ENCODE measurements at places on chromosomes 7 and 10.

DNA sequence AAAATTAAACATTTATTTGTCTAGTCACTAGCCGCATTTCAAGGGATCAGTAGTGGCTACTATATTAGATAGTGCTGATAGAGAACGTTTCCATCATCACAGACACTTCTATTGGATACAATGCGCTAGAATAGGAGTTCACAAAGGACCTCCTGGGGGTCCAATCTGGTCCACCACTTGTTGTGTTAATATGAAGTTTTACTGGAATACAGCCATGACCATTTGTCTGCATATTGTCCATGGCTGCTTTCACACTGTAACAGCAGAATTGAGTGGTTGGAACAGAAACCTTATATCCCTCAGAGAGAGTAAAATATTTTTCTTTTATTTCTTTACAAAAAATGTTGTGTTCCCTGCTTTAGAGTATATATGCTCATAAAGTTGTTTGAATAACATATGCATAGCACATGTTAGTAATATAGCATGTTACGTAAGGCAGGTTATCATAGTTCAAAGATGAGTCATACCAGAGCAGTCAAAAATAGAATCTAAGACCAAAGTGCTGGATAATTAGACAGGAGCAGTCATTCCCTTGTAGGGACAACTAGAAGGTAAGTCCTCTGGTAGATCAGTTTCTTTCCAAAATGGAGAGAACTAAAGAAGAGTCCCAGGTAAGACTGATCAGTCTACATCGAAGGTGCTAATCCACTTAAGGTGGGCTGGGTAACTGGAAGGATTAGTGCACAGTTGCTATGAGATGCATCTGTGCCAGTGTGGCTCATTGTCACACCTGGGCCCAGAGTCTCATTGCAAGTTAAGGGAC lies 14.9 kb downstream of the BZW2 start:
- no peak for DNase-seq

DNA sequence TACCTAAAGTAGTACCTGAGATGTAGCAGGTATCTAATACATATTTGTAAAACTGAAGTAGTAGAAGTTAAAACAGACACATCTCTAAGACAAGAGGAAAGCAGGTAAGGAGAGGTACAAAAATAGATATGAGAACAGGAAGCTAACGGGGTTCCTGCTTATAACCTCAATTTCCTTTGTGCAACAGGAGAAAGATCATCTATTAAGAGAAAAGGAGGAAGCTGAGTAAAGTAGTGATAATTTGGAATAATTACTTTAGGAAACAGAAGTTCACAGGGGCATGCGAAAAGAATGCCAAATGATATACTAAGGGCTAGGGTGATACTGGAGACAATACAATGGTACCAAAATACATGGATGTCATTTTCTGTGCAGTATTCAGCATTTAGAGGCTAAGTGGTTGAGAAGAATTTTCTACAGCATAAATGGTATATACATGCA lies 108.7 kb downstream of the NRBF2 start:
- DNase-seq: no peak

DNA sequence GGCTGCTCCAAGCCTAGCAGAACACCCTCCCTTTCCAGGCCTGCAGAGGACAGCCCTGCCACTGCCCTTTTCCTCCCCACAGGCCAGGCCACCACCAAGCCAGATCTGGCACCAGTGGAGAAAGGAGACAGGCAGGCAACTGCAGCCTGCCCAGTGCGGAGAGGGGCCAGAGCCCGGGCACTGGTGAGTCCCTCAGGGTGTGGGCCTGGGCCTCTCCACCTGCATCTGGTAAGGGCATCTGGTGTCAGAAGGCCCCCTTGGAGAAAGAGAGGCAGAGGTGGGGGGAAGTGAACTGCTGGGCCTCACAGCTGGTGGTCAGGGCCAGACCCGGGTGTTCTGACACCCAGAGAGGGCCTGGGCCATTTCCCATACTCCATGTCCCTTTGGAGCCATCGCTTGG lies 27.9 kb downstream of the ZNF783 start:
- DNase-seq: no peak

- DNase-seq: no peak
Measured at GRCh38 chr10:8088504-8088903, 34.0 kb downstream of the GATA3 start.

DNA sequence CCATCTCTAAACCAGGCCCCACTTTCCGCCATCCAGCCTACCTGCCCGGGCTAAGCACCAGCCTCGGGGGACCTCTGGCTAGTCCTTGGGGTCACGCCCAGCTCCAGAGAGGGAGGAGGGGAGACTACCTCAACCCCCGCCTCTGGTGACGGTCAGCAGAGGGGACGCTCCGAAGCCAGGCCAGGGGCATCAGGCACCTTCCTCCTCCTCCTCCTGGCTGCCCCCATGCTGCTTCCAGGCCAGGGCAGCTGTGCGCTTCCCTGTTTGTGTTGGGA lies 4.0 kb upstream of the SMARCD3 start:
- no peak for DNase-seq

DNA sequence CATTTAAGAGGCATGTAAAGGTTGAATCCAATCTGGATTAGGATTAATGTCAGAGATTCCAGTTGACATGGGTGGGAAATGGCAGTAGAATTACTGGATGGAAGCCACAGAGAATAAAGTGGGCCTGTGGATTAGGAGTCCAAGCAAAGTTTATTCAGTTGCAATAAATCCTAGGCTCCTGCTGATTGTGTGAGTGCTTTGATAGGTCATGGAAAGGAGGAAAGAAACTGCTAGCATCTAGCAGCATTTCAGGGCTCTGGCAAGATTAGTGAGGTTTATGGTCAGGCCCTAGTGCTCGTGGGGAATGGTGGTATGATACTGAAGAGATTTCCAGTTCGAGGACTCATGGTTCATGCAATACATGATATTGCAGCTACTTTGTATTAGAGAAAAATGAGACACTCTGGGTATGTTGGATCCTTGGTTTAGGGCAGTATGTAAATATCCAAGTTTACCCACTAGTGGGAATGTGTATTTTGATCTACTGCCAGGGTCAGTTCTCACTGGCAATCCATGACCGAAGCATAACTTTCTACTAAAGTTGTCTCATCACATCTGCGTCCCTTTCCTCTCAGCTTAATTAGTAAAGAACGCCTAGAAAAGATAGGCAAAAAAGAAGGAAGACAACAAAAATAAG lies 235.0 kb downstream of the SUGCT start:
- no peak for DNase-seq

- DNase-seq: no peak
Measured at GRCh38 chr7:14226126-14226525, 236.7 kb upstream of the ETV1 start.

- DNase-seq: no peak
Measured at GRCh38 chr10:97355571-97355975, 21.0 kb upstream of the FRAT2 start.

DNA sequence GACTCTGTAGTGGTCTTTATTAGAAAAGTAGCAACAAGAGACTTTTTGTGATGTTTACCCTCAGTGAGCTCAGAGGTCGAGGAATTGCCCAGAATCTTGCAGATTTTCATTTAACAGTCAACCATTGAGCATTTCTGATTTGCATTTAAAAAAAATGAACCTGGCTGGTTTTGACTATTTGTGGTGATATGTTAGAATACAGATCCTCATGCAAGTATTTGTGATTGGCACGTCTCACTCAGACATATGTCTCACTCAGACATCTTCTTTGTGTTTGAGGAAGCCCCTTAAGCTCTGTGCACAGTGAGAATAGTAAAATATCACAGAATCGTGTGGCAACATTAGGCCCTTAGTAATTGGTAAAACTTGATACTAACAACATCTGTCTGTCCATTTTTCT lies 113.2 kb downstream of the SND1 start:
- no peak for DNase-seq

- no peak for DNase-seq
Measured at GRCh38 chr7:50336894-50337703, 32.6 kb downstream of the IKZF1 start.

GRCh38 chr7:48901966-48902365 lies 22.4 kb upstream of the CDC14C start:
- DNase-seq: no peak

DNA sequence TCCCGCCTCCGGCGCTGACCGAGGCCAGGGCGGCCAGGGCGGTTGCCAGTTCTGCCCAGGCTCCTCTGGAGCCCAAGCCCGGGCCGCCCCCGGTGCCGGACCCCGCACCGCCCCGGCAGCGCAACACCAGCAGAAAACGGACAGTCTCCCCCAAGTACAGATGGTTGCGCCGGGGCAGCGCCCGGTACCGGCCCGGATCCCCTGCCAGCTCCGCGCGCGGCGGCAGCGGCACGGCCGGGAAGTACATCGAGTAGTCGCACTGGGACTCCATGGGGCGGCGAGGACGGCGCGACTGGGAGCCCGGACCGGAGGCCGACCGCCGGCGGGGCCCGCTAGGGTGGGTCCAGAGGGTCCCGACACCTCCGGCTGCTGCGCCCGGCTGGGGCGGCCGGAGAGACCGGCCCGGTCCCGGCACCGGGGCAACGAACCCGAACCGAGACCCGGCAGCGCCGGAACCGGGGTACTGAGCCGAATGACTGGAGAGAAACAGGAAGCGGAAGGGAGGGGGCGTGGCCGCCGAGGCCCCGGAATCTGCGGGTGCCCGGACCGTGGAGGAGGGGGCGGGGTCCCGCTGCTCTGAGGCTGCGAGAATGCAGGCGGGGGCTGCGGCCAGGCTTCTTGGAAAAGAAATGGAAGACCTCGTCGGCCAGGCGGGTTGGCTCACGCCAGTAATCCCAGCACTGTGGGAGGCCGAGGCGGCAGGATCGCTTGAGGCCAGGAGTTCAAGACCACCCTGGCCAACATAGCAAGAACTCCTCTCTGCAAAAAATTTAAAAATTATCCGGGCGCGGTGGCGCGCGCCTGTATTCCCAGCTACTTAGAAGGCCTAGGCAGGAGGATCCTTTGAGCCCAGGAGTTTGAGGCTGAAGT lies at the start of gene TRAPPC14:
Gene TRAPPC14, minus strand, starts transcription at position 495 of the 870 bp plus-strand sequence. Its CDS starts 224 bp downstream, at position 271.
- DNase-seq: peak; percentile 89

GRCh38 chr10:49361178-49361554 lies 34.7 kb downstream of the DRGX start:
- no peak for DNase-seq

DNA sequence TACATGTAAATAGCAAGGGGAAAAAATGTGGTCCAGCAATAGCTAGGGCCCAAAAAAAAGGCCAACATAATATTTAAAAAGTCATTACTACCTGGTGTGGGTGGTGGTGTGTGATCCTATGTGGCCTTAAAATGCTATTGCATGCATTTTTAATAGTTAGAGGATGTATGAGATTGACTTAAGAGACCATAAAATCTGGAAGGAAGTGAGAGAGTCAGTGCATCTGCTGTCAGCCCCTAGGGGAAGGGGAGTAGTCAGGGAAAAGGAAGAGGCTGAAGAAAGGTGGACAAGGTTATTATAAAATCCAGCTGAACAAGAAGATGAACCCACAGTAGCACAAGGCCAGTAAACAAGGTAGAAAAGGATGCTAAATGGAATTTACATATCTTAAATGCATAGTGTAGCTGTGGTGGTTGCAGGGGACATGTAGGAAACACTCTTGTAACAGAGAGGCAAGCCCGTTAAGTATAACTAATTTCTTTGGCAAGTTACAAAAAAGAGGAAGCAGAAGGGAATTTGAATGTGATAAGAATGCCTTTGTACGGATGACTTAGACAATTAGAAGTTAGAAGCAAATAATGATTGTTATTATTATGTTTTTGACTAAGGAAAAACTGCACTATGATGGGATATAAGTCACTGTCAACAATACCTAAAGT lies 11.9 kb upstream of the NDUFA5 start:
- no peak for DNase-seq

GRCh38 chr10:117754770-117755658 lies 212.5 kb downstream of the EMX2 start:
- no peak for DNase-seq

- no peak for DNase-seq
Measured at GRCh38 chr7:42673951-42674350, 237.9 kb downstream of the C7orf25 start.

GRCh38 chr7:36684954-36685353 lies 39.3 kb downstream of the AOAH start:
- no peak for DNase-seq

DNA sequence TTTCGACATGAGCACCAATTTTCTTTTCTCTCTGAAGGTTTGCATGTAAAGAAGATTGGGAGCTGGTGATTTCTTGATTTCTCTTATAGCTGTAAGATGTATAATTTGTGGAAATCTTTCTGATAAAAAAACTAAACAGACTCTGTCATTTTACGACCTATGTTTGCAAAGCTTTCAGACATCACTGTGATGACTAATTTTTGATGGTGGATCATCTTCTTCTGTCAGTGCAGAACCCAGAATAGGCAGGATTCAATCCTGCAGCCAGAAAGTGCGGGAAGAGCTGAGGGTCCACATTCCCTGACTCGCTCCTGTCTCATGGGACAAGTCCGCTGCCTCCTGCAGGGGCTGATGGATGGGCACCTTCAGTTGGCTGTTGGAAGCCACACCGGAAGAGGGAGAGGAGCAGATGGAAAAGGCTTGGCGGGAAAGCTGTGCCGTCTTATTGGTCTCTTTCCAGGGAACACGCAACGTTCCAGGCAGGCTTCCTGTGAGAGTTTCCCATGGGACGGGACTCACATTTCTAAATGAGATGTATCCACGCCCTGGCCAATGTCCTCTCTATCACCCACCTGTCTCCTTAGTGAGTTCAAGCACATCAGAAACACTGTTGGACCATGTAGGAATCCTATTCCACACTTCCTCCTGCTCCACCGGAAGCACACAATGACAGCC lies 186.9 kb downstream of the PRPF18 start:
- no peak for DNase-seq

DNA sequence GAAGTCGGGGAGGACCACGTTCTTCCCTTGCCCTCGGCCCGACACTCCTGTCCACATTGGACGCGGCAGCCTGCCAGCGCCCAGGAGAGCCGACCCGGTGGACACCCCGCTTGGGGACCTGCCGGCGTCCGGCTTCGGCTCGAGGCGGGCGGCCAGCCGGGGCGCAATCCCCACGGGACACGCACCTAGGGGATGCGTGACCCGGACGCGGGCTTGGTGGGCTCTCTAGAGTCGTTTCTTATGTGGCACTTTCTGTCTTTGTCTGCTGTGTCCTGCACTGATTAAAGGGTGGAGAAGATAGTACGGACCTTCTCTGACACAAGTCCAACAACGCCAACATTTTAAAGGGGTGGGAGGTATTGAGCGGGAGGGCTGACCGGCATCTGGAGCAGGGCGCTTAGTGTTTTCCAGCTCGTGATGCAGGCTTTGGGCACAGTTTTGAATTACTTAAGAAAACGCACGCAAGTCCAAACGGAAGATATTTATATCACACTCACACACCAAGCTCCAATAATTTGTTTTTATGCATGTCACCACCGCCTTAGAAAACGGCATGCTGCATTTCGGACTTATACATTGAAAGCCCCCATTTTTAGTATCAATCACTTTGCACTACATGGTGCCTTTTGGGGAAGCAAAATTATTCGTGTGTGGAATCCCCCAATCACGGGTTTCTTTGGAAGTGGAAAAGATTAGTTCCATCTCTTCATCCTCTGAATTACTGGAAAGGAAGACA lies 3.9 kb upstream of the SPAG6 start:
- no peak for DNase-seq

DNA sequence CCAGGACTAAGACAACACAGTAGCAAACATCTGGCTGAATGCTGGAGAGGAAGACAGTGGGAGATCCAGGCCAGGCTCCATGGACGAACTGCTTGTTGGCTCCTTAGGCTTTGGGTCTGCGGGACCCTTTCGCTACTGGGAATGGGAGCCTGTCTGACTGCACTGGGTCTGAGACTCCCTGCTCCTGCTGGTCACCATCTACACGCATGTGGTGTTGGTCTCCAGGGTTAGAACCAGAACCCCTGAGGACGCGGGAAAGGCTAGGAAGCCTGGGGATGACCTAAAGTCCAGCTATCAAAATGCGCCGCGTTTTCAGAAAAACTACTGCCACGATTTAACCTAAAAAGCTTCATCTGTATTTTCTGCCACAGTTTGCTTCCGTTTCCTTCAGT lies 817 bp upstream of the DNAJB6 start:
- no peak for DNase-seq

All from activated T-cell treated with anti-CD3 and anti-CD28 coated beads for 48 hours (primary cell).